ENCODE measurements at places on chromosomes 5 and 9.

DNA sequence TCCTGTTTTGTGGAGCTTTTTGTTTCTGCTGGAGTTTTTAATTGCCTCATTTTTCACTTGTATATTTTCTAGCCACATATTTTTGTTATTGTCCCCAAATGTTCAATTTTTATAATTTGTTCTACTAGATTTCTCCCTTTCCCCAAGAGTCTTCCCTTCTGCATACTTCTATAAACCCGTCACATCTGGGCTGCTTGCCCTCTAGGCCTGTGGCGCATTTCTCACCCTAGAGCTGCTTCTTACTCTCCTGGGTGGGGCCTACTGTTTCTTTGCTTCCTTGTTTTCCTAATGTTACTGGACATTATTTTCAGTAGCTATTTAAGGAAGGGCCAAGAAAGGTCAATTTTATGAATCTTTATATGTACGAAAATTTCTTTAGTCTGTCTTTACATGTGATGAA is 51.5 kb downstream of the NXNL2 start:
- no peak for DNase-seq

DNA sequence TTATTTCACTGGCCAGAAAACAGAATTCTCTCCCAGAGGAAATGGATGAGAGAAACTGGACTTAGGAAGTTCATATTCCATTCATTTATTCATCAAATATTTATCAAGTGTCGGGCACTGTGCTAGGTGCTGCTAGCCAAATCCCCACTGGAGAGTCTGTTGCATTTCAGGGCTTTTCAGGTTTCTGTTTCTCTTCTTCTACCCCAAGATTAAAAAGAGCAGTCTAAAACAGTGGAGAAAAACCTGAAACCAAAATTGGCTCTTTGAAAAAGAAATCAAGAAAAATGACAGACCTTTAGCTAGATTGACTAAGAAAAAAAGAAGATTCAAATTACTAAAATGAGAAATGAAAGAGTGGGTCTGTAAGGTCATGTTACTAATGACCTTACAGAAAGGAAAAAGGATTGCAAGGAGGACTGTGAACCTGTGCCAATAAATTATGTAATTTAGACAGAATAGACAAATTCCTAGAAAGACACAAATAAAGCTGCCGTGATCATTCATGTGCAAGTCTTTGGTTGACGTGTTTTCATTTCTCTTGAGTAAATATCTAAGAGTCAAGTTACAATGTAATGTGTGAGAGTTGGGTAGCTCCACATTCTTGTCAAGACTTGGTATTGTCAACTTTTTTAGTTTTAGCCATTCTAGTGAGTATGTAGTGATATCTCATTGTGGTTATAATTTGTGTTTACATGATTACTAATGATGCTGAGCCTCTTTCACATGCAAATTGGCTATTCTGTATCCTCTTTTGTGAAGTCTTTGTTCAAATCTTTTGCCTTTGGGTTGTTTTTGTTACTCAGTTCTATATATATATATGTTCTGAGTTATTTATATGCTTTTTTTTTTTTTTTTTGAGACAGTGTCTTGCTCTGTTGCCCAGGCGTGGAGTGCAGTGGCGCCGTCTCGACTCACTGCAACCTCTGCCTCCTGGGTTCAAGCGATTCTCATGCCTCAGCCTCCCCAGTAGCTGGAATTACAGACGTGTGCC is 23.7 kb downstream of the SNX30 start:
- DNase-seq: no peak

GRCh38 chr9:100170556-100170955 is 71.5 kb downstream of the INVS start:
- no peak for DNase-seq

GRCh38 chr5:2581418-2581817 is 170.1 kb downstream of the IRX2 start:
- no peak for DNase-seq

DNA sequence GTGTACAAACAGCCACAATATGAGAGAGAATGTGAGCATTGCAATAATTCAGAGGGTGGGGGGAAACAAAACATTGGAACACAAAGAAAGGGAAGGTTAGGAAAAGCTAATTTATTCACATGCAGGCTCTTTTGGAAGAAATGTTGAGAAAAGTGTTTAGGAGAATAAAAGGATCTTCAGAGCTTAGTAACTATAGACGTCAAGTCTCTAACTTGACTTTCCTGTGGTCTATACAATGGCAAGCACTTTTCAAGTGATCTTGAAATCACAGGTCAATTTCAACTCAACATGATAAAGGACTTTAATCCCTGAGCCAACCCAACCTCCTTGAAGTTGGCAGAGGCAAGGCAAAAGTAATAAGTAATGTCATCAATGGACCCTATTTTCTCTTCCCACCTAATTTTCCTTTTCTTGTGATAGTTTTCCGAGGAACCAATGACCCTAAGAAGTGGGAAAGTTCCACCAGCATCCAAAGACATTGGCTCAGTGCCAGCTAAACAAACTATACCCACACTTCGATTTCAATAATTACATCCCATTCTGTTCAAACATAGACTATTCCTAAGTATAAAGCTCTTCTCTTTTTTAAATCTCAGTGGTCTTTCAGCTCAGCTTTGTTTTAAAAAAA is 23.7 kb downstream of the RFK start:
- no peak for DNase-seq

GRCh38 chr9:18520416-18521047 is 46.6 kb downstream of the ADAMTSL1 start:
- no peak for DNase-seq

- DNase-seq: no peak
These were observed 24.8 kb downstream of the CSF1R start for GRCh38 chr5:150061538-150061995.

DNA sequence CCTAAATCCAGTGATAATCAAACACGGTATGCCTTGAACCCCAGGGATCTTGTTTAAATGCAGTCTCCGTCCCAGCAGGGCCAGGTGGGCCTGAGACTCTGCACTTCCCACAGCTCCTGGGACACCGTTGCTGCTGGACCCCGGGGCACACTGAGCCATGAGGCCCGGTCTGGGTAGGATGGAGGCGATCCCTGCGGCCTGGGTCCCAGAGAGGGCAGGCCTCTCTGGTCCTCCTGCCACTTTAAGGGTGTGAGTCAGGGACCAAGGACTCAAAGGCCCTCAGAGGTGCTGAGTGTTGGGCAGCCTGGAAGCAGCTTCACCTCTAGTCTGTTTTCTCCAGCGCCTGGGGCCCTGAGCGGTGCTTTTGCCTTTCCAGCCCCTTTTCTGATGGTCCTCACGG is 34.1 kb upstream of the SLC9A3 start:
- DNase-seq: no peak

DNA sequence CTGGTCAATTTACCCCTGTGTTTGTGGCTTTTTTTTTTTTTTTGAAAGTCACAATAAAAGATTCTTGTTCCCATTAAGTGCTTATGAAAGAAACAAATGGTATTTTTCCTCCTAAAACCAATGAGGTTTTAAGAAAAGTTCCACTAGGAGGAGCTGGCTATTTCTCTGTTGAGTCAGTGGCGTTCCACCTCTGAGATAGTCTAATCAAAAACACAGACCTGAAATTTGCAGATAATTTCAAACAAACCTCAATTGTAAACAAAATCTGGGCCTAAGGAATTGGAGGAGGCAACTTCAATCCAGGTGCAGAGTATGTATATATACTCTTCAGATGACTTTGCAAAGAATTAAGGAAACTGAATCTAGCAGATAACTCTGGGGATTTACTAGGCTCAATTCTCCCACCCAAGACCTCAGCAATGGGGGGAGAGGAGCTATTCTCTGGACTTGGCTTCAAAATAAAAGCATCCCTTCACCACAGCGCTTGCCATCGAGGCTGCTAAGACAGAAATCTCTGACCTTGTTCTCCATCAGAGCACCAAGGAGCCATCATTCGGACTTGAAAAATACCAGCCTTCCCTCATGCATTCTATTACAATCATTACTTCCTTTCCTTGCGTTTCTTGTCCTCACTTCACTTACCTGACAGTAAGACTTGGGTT is 52.4 kb downstream of the FANCC start:
- no peak for DNase-seq

GRCh38 chr9:4069457-4070153 is 230.3 kb downstream of the GLIS3 start:
- DNase-seq: no peak

DNA sequence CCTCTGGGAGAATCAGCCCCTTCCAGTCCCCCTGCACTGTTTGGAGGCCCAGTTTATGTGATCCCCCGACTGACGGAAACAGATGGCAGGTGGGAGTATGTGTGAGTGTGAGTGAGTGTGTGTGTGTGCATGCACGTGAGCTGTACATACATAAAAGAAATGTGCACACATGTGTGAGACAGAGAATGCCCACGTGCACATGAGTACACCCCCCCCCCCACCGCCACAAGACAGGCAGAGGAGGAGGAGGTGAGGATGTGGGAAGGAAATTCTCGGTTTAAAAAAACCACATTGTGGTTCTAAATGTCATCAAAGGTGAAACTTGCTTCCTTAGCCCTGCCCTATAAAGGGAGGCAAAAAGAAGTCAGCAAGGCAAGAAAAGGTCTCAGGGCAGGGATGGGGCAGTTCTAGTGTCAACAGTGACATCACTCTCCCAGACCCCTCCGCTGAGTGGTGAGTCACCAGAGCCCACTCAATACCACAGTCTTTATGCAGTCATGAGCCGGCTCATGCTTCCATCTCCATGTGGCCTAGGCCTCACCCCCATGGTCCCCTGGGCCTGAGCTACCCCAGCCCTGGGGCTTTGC is 79.2 kb upstream of the HSPA9 start:
- DNase-seq: no peak

- no peak for DNase-seq
These were observed 116.4 kb downstream of the RXRA start for GRCh38 chr9:134442486-134443173.

- DNase-seq: no peak
These were observed 64.8 kb downstream of the HSPA4 start for GRCh38 chr5:133116601-133117000.

- DNase-seq: no peak
These were observed 12.7 kb downstream of the PTGES start for GRCh38 chr9:129740174-129740573.

DNA sequence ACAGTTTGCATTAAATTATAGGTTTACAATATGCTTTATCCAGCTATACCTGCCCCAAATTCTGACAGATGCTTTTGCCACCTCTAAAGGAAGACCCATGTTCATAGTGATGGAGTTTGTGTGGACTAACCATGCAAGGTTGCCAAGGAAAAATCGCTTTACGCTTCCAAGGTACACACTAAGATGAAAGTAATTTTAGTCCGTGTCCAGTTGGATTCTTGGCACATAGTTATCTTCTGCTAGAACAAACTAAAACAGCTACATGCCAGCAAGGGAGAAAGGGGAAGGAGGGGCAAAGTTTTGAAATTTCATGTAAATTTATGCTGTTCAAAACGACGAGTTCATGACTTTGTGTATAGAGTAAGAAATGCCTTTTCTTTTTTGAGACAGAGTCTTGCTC is 41.0 kb downstream of the FXN start:
- DNase-seq: no peak

- DNase-seq: no peak
These were observed 547.6 kb upstream of the WWC1 start for GRCh38 chr5:167743695-167744464.

GRCh38 chr9:35060548-35061207 is 11.7 kb downstream of the VCP start:
- DNase-seq: no peak

GRCh38 chr5:132681476-132681831 is 7.7 kb downstream of the IL4 start:
- no peak for DNase-seq

DNA sequence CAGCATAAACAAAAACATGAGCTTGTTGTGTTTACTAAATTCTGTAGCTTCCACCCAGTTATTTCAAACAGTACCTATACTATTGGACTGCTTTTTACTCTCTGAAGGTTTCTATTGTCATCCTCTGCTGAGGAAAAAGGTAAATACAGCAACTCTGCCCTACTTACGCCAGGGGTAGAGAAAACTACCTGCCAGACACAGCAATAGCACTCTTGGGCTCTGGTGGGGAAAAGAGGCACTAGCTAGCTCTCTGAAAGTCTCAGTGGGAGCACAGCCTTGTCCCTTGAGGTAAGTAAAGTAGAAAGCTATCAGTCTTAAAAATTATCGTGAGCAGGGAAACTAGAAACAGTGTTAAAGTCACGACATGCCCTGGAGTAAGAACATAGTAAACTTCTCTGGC is 3.7 kb downstream of the HCN1 start:
- no peak for DNase-seq

- no peak for DNase-seq
These were observed 14.3 kb downstream of the PTPA start for GRCh38 chr9:129125478-129125877.

DNA sequence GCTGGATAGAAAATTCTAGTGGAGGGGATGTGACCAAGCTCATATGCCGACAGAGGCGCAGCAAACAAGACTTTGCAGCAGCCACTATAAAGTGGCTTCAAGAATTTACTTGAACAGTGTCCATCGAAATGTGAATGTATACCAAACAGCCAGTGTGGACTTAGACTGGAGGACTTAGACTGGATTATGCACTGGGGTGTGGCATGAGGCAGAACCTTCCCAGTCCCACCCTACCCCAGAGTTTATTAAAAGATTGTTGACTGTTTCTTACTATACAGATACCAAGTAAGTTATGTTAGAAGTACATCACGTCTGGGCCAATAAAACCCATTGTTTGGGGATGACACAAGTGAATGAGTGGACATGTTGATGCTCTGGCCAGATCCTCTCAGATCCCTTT is 561.3 kb upstream of the KLF4 start:
- DNase-seq: no peak

GRCh38 chr5:169216866-169217265 is 84.1 kb downstream of the SLIT3 start:
- no peak for DNase-seq

DNA sequence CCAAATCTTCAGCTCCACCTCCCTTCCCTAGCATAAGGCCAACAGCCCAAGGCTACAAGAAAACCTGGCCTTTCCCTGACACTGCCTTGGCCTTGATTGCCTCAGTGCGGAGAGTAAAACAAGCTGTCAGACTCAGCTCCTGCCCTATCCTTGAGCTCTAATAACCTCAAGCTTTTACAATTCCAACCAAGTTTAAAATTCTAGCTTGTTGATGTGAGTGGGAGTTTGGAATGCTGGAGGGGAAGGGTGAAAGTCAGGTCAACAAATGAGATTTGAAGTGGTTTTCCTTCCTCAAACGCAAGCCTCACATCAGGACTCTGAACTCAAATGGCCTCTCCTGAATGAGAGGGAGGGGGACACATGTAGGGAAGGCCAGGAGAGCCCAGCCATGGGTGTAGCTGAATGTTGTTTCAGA is 197.0 kb upstream of the VLDLR start:
- DNase-seq: no peak

DNA sequence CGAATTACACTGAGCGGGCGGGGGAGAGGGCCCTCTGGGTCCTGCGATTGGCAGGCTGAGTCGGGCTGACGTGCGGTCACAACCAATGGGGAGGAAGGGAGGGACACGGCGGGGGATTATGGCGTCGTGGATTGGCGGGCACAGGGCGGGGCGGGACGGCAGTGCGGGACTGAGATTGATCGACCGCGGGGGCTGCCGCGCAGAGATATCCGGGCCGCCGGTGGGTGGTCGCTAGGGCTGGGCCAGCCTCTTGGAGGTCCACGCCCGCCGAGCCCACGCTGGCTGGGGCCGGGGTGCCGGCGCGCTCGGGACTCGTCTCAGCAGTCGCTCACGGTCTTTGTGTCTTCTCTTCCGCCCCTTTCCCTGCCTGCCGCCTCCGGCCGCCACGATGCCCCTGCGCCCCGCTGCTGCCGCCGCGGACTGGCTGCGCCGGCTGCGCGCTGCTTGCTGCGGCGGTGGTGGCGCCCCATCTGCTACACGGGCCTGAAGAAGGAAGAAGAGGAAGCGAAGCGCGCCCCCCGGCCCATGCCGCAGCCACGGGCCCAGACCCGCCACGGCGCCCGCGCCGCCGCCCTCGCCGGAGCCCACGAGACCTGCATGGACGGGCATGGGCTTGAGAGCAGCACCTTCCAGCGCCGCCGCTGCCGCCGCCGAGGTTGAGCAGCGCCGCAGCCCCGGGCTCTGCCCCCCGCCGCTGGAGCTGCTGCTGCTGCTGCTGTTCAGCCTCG is at the start of gene RGMB:
RGMB (plus strand) TSS at position 200 of the 728 bp plus-strand sequence; CDS start at position 608, 408 bp downstream.
- peak; percentile 94 for DNase-seq

All from NCI-H748 treated with DMSO at 0.1 percent for 48 hours (cell line).